ENCODE measurements at places on chromosomes 3 and 15. TPM values are rescaled to one million over a fixed set of nuclear protein-coding genes. Genes with fewer than 3 reads are reported as not detected.

Gene ARHGEF26
- total RNA-seq = 1.2 TPM

Gene SLC22A13
- total RNA-seq = 0.15 TPM

DNA sequence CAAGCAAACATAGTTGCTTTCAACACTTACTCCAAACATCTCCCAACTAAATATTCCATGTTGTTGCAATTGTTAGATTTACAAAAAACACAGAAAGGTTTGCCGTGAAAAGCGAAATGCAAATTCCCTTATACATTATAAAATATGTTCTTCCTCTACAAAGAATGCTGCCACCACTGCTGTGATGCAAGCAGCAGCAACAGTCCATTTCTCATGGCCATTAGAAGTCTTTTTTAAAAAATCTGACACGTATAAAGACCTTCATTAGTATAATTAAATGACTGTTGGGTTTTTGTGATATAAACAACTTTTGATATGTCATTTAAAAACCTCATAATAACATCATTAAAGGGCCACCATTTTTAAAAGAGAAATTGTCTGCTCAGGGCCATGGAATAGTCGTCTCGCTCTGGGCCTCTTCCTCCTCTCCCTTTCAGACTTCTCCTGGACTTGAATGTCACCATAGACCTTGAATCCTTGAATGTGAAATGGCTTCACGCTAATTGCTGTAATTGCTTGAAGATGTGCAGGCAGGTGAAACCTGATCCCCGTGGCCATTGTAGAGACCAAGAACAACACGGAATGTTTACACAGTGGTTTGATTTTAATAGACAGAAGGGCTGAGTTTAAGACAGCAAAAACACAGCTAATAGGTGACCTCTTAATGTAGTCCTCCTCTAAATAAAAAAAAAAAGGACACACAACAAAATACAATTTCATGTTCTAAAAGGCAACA lies 450.4 kb downstream of the FOXP1 start:
- no peak for DNase-seq

- DNase-seq = no peak
Observed at GRCh38 chr3:12924437-12924836, 83.1 kb upstream of the RPL32 start.

DNA sequence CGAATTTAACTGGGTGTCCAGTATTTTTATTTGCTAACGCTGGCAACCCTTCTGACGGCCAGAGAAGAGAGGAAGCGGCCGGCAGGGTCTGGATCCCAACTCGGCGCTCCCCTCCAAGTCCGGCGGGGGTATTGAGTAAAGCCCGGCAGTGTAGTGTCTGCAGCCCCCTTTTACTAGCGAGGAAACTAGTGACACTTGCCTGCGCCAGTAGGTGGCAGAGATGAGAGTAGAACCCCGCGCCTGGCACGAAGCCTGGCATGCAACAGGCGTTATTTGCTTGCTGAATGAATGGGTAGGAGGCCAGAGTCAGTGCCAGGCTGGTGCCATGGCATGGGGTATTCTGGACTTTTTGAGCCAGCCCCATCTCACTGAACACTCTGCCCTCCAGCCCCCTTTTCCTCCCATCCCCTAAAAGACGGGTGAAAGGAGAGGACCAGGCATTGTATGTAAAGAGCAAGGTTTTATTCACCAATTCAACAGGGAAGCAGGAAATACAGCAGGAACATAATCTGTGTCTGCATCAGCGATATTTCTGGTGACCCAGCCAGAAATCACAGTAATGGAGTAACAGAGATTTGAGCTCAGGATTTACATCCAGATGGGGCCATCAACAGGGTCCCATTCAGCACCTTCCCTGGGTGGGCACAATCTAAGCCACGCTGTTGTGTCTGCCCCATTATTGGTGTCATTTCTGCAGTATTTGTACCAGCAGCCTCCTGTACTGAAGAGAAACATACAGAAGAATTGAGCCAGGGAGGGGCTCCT lies 788 bp upstream of the WDR73 start:
- DNase-seq = peak; percentile 78

- no peak for DNase-seq
Observed at GRCh38 chr3:40306336-40306735, 3.2 kb upstream of the EIF1B start.

GRCh38 chr3:194130188-194130587 lies 5.8 kb upstream of the HES1 start:
- no peak for DNase-seq

- no peak for DNase-seq
Observed at GRCh38 chr3:67654844-67655177, 399 bp upstream of the SUCLG2 start.

GRCh38 chr15:58214591-58215340 lies 76.6 kb downstream of the AQP9 start:
- no peak for DNase-seq

GRCh38 chr3:179716226-179716625 lies 63.4 kb downstream of the USP13 start:
- DNase-seq = no peak

DNA sequence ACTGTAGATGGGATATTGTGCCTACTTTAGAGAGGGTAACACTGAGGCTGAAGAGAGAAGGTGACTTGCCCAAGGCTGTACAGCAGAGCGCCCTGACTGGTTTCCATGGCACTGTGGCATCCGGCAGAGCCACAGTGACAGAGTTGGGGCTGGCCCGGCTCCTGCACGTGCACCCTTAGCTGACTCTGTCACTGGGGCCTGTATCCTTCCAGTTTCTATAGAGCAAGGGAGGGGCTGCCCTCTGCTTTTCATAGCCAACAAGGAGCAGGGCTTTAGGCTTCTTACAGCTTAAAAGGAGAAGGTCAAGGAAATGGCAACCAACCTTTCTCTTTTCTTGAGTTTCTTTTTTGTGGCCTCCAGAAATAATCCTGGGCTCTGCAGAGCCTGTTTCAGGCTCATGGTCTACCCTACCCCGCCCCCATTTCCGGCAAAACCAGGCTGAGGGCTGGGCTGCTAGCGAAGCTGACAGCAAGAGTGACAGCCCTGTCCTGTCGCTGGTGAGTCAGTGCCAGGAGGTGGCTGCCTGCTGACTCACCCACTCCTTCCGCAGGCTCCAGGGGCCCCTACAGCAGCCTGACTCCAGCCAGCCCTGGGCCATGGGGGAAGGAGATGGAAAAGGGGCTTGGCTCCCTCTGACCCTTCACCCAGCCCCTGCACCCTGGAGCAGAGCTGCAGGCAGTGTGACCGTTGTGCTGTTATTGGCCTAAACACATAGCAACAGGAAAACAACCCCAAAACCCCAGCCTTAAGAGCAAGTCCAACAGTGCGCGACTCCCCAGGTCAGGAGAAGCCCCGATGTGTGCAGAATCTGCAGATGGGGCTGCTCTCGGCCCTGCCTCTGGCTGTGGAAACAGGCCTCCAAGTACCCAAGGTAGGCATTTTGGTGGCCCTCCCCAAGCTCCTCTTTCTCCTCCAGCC lies 29.8 kb downstream of the SLC6A6 start:
- DNase-seq = peak; percentile 86

DNA sequence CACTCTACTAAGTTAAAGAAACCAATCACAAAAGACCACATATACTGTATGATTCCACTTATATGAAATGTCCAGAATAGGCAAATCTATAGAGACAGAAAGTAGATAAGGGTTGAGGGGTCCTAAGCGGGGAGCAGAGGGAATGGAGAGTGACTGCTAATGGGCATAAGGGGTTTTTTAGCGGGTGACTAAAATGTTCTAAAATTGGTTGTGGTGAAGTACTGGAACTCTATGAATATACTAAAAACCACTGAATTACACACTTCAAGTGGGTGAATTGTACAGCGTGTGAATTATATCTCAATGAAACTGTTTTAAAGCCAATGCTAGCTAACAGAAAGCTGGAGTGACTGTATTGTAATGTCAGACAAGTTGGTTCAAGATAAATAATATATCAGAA lies 33.3 kb downstream of the KPNA1 start:
- DNase-seq = no peak

Measured in heart right ventricle (tissue), 16 donors.